ENCODE measurements at places on chromosomes 7 and 10. TPM values are rescaled to one million over a fixed set of nuclear protein-coding genes. Genes with fewer than 3 reads are reported as not detected.

Gene LRRC18
- not detected for total RNA-seq

Gene PLA2G12B
- not detected for total RNA-seq

Gene CREB5
- 0.52 TPM for total RNA-seq

Gene CHST3
- 0.19 TPM for total RNA-seq

Gene CNTNAP2
- total RNA-seq = not detected

Gene C7orf33
- not detected for total RNA-seq

Gene GPR15LG
- total RNA-seq = not detected

Gene SH2D4B
- not detected for total RNA-seq

Gene SPDYE16
- total RNA-seq = 0.19 TPM

Gene STN1
- total RNA-seq = 56.1 TPM

Gene SYT15
- total RNA-seq = 0.51 TPM

Gene ADRB1
- total RNA-seq = not detected

Gene CPA2
- 0.14 TPM for total RNA-seq

Gene KIF5B
- 75.2 TPM for total RNA-seq

Gene MYL10
- not detected for total RNA-seq

Gene CYP3A7
- total RNA-seq = not detected

Gene GIMAP1
- total RNA-seq = 6.0 TPM

Gene AOC1
- total RNA-seq = not detected
